ENCODE measurements at places on chromosomes 3 and 15.

DNA sequence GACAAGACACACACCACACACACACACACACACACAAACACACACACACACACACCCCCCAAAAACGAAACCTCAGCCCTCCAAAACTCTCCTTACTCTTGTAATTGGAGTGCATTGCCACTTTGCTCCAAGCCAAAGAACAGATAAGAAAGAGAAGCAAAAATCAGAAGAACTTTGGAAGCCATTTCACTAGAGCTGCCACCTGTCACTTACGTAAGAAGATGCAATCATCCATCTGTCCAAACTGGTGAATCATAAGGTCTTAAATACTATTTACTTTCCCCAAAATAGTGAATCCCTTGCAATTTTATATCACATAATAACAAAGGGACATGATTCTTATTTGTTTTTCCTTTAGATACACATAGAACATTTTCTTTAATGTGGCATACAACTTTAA lies 285.4 kb downstream of the ZBTB20 start:
- no peak for DNase-seq

DNA sequence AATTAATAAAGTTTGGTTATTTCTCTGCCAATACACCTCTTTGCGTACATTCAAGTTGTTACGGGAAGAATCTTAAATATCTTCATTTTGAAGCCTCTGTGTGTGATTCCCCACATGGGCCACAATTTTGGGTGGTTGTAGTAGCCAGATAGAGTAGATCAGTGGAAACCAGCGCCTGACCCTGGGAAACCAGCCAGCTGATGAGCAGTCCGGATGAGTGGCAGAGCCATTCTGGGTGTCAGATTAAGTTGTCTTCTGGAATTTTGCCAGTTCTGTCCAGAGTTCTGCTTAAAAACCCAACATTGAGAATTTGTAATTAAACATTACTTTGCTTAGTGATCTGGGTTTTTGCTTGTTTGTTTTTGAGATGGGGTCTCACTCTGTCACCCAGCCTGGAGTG lies 49.7 kb downstream of the MRPS25 start:
- peak; percentile 3 for DNase-seq

GRCh38 chr15:20357481-20358065 lies 184.0 kb downstream of the GOLGA6L6 start:
- no peak for DNase-seq

DNA sequence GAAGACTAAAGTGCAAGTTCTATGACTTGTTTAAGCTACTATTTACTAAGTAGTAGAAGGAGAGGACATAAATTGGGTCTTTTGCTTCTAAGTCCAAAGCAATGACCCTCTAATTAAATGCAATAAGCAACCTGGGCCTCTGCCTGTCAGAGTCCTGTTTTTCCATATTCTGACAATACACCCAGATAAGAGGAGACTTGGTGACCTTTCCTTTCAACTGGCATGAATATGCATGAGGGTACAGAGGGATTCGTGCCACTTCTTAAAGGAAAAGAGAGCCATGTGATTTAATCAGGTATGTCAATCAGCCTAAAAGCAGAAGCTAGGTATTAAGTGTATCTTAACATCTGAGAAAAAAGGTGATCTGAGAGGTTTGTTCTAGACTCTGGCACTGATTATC lies 50.7 kb upstream of the FGF7 start:
- DNase-seq = no peak

GRCh38 chr3:118476885-118477618 lies 557.6 kb downstream of the IGSF11 start:
- DNase-seq = no peak

GRCh38 chr3:148791920-148792319 lies 35.7 kb upstream of the CPB1 start:
- DNase-seq = no peak

GRCh38 chr3:32398531-32398930 lies 6.9 kb downstream of the CMTM7 start:
- DNase-seq = no peak

DNA sequence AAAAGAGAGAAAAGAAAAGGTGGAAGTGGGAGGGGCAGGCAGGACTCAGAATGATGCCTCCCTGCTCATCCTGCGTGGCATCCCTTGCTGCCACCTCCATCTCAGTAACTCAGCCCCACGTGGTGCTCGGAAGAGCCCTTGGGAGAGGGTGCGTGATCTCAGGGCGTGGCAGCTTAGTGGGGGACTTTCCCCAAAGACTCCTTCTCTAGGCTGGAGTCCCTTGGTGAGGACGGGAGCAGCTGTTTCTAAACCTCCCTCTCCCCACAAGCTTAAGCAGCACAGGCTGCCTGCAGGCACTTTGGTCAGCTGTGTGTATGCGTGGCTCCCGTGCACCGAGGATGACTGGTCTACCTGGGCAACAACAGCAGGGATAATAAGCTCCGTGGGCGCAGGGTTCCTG lies 7.4 kb upstream of the ANPEP start:
- DNase-seq = no peak

GRCh38 chr3:90062631-90063200 lies 955.3 kb downstream of the EPHA3 start:
- peak; percentile 47 for DNase-seq

DNA sequence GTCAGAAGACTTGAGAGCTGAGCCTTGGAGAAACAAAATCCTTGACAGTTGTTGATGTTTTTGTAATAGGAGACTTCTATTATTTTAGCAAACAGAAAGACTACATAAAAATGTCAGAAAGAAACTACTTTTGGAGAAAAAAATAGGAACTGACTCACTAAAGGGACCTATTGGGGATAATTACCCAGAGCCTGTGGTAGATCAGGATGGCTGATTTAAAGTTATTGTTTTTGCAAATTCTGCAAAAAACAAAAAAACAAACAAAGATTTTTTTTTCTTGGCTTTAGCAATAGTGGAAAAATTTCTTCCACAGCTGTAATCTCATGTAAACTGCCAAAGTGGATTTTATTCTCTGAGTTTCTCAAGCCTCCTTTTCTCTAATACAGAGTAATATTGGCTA lies 101.5 kb upstream of the SATB1 start:
- no peak for DNase-seq

- DNase-seq = no peak
Measured at GRCh38 chr3:169250000-169250399, 413.5 kb downstream of the MECOM start.

- no peak for DNase-seq
Measured at GRCh38 chr3:139529662-139530061, 9.9 kb downstream of the RBP1 start.

DNA sequence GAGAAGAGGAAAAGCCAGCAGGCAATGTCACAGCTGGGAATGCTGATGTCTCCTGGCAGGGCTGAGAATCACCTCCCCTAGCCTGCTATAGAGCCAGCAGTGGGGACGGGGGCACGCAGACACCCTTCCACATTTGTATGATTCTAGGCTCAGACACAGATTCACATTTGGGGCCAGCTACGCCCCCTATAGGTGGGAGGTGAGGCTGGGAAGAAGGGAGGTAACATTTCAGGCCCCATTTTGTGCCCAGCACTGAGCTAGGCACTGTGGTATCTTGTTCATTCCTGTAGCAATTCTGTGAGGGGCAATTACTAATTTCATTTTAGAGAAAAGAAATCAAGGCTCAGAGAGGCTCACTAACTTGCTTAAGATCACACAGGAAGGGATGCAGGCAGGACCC lies 15.9 kb upstream of the ACAD9 start:
- DNase-seq = no peak

GRCh38 chr3:56467108-56467507 lies 1.2 kb downstream of the ERC2 start:
- DNase-seq = peak; percentile 39

DNA sequence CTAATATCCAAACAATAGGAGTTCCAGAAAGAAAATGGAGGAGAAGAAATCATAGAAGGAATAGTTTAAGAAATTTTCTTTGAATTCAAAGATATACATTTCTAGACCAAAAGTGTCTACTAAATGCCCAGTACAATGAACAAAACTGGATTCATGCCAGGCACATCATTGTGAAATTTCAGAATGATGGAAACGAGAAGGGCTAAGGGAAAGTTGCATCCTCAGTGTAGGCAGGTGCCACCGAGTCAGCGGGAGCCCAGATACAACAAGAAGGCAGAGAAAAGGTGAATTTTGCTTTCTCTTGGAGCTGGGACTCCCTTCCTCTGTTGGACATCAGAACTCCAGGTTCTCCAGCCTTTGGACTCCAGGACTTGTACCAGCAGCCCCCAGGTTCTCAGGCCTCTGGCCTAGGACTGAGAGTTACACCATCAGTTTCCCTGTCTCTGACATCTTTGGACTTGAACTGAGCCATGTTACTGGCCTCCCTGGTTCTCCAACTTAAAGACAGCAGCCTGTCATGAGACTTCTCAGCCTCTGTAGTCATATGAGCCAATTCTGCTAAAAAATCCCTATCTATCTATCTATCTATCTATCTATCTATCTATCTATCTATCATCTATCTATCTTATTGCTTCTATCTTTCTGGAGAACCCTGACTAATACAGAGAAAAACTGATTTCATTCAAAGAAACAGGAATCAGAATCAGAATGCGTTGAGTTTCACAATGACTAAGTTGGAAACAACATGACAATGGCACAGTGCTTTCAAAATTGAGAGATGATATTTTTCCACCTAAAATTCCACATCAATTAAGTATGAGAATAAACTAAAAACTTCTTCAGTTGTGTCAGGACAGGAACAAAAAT lies 207.7 kb downstream of the FAM43A start:
- DNase-seq = no peak

- DNase-seq = no peak
Measured at GRCh38 chr3:49164983-49165720, 979 bp downstream of the CCDC71 start.

- DNase-seq = no peak
Measured at GRCh38 chr3:87446849-87447387, 170.5 kb upstream of the POU1F1 start.

GRCh38 chr3:13123013-13123654 lies 49.9 kb upstream of the IQSEC1 start:
- no peak for DNase-seq

DNA sequence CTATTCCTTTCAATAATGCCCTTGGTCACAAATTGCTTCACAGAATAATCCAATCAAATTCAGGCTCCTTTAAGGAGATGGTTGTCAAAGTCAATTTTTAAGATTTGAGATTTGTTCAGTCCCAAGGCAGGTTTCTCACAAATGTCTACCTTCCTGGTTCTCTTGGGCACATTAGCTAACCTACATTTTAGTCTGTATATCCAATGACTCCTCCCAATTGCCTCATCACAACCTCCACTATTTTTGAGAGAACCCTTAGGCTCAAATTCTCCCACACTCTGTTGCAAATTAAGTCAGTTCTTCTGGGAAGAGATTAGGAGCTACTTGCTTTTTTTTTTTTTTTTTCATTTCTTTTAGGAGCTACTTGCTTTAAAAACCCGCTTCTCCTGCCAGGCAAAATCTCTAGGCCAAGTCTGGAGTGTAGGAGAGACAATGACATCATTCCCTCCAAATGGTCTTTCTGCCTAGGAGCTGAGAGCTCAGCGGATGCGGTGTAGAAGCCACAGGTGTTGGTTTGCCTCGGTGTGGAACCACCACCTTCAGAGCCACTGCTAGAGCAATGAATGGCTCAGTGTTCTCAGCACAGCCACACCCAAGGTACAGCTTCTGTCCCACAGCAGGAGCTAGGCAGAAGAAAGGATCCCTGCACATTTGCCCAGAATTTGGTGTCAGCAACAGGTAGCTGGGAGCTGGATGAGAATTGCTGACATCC lies 10.0 kb upstream of the INO80 start:
- DNase-seq = no peak

DNA sequence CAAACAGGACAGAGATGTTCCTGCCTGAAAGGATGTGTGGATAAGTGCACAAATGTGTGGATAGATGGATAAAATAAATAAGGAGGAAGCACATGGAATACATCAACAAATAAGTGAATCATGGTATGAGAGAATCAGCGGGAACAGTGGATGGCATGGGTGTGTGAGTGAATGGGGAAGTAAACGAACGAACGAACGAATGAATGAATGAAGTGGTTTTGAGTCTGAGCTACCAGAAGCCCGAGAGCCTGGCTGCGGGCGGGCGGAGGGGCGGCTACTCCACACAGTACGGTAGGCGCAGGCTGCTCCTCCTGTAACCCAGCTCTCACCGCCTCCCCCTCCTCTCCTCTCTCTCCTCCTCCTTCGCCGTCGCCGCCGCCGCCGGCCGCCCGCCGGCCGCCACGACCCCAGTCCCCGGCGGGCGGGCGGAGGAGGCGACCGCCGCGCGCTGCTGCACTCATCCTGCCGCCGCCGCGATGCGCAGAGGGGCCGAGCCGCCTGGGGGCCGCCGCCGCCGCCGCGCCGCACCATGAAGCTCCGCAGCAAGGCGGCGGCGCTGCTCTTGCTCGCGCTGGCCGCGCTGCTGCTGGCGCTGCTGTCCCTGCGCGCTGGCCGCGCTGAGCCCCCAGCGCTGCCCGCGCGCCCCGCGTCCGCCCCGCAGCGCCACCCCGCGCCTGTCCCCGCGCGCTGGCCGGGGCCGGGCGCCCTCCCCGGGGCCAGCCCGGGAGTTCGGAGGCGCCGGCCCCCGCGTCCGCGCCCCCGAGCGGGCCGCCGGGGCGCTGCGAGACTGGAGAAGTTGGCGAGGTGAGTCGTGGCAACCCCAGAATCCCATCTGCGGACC lies at the start of gene GXYLT2:
Gene GXYLT2 (plus strand): TSS at position 342 of the 841 bp plus-strand sequence. CDS start 188 bp downstream, at position 530.
- peak; percentile 74 for DNase-seq

DNA sequence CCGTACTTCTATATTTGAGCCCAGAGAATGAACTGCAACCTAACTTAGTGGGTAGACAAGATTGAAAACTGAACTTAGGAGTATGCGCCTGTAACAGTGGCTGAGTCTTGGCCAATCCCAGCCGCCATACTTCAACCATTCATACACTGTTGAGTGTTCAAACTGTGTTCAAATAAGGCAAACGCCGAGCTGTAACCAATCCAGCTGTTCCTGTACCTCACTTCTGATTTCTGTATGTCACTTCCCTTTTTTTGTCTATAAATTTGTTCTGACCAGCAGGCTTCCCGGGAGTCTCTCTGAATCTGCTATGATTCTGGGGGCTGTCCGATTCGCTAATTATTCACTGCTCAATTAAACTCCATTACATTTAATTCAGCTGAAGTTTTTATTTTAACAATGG lies 58.6 kb upstream of the TPM1 start:
- DNase-seq = no peak

DNA sequence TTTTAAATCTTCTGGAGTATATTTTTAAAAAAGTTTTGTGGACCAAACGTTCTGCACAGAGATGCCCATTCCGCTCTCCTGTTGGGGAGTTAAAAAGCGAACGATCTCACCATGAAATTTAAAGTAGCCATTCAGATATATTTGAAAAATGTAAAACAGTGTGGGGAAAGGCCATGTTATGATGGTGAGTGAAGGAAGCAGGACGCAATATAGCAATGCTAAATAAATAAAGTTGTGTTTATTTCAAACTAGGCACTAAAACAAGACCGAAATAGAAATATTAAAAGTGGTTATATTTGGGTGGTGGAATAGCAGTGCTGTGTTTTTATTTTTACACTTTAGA lies 327 bp upstream of the CCDC13 start:
- no peak for DNase-seq

GRCh38 chr15:98794748-98795147 lies 146.4 kb downstream of the IGF1R start:
- no peak for DNase-seq
